NCI-H2227 treated with DMSO at 0.1 percent for 48 hours (cell line): ENCODE measurements at places on chromosomes 6 and 20.

DNA sequence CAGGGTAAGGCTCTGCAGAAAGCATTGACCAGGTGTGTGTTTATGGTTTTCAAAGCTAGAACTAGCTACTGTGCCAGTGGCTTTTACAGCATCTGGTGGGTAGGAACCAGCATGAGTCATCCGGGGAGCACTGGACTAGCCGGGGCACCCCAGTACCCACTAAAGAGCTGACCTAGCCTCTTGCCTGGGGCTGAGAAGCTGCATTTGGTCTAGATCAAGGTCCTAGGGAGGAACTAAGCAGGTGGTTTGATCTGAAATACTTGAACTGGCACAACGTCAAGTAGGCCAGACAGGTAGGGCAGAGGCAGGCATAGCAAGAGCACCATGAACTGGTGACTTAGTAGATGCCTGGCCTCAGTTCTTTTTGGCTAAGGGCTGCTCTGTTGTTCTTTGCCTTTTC, 109.8 kb upstream of the PTPRK start:
- DNase-seq, result no peak

GRCh38 chr6:7692453-7692784, 33.5 kb upstream of the BMP6 start:
- no peak for DNase-seq

DNA sequence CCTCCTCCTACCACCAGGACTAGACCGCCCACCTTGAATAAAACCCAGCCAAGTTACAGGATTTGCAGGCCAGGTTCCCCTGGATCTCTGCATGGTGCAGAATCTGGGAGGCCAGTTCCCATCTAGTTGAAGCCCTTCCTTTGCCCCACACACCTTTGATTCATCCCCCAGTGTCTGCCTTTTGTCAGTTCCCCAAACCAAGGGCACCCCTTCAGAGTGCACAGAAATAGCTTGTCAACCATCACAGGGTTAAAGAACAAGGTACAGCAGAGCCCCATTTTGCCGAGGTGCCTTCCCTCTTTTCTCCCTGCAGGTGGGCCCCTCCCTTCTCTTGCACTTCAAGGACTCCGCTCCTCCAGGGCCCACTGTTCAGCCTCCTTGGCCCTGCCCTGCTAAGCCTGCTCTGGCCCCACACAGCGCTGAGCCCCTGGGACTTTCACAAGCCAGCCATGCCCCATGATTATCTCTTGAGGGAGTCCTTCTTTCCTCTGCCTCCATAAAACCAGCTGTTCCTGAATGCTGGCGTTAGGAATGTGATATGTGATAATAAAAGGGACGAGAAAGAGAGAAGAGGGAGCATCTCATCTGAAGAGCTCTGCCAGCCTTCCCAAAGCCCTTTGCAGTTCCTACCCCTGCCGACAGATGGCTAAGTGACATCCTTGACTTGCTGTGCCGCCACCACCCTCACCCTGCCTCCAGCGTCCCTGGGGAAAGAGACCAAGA, 280.3 kb downstream of the CDC5L start:
- DNase-seq, result peak; percentile 7

DNA sequence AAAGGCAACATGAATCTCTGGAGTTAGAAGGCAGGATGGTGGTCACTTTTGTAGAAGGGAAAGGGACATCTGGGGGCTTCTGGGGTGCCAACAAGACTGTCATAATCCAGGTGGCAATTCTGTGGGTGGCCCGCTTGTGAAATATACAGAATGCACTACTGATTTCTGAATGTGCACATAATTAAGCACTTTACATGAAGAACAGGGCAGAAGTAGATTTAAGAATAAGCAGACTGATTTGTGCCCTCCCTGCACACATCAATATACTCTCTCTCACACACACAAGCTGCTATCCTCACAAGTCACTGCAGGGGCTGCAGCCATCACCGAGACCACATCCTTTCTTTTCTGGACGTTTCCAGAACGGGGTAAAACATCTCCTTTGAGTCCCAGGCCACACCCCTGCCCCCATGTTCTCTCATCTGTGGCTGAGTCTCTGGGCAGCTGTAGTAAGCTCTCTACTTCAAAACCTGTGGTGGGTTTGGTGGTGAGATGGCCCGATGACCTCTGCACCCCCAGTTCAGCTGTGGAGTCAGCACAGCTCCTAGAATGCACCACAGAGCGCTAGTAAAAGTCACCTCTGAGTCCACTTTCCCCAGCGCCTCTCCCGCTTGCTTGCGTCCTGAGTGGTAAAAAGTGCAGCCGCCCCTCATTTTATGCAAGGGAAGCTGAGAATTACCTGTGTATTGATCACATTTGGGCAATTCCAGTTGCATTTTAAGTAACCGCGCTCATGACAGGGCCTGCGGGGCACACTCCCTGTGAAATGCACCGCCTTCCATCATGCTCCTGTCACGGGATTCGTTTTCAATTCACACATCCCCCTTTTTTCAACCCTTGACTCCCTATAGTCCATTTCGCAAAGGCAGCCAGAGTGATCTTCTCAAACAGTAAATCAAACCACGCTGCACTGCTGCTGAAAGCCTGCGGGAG, 115.5 kb downstream of the NFATC2 start:
- DNase-seq, result no peak

- no peak for DNase-seq
Measured at GRCh38 chr6:10901770-10902169, 14.9 kb downstream of the SYCP2L start.
